BJ (cell line): ENCODE measurements at places on chromosomes 12 and 14.

- no peak for DNase-seq
These were observed 3.2 kb upstream of the DYNC1H1 start for GRCh38 chr14:101961011-101961721.

GRCh38 chr14:90290337-90291011 lies 34.1 kb downstream of the PSMC1 start:
- no peak for DNase-seq

DNA sequence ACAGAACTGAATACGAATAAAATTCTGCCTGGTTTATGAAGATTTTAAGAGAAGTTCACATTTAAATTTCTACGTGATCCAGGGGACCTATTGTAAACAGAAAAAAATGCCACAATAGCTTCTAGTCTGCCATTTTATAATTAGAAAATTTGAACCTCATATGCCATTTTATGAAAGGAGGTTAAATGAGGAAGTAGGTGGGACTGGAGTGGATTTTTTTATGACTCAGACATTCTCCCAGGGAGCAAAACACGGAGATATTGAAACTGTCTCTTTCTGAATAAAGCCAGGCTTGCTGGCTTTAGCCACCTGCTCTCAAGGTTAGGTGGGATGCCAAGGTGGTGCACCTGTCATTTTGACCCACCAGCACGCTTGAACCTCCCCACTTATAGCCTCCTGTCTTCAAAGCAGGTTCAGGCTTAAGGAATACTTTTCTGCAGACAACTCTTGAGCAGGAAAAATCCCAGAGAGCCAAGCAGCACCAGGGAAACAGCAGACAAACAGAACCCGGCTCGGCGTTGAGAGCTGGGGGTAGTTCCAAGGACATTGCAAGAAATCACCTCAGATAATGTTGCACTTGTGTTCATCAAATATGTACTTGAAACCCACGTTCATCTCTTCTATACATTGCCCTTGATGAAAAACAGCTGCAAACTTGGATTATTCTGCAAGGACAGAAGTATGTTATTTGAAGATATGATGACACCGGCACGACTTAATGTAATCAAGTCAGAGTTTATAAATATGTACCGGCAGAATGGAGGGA lies 203.7 kb downstream of the PPM1H start:
- no peak for DNase-seq

- peak; percentile 90 for DNase-seq
These were observed 58.7 kb downstream of the DRAM1 start for GRCh38 chr12:101935890-101936746.

DNA sequence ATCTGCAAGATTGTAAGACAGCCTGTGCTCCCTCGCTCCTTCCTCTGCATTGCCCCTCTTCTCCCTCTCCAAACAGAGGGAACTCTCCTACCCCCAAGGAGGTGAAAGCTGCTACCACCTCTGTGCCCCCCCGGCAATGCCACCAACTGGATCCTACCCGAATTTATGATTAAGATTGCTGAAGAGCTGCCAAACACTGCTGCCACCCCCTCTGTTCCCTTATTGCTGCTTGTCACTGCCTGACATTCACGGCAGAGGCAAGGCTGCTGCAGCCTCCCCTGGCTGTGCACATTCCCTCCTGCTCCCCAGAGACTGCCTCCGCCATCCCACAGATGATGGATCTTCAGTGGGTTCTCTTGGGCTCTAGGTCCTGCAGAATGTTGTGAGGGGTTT lies 37.4 kb downstream of the DAD1 start:
- DNase-seq = no peak

- no peak for DNase-seq
These were observed 186.7 kb downstream of the EFCAB11 start for GRCh38 chr14:89767861-89768268.

GRCh38 chr12:108618079-108618952 lies 15.4 kb downstream of the SELPLG start:
- no peak for DNase-seq
